ENCODE measurements at places on chromosomes 3 and 15.

GRCh38 chr3:27483117-27484014, 818 bp downstream of the SLC4A7 start:
- peak; percentile 8 for DNase-seq

DNA sequence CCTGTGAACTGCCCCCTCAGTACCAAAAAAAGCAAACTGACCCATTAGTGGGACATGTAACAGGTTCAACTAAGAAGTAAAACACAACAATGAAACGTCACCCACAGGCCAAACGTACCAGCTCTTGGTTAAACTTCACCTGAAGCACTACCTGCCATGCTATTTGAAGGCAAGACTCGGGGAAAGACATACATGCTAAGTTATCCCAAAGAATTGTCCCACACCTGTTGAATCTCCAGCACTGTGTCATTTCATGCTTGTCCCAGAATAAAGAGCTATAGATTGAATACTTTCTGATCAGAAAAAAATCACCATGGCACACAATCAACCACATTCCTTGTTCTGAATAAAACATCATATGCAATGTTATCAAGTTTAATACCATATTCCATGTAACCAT, 195.4 kb upstream of the WNT5A start:
- no peak for DNase-seq

GRCh38 chr15:55515491-55515890, 7.5 kb upstream of the DNAAF4 start:
- no peak for DNase-seq

DNA sequence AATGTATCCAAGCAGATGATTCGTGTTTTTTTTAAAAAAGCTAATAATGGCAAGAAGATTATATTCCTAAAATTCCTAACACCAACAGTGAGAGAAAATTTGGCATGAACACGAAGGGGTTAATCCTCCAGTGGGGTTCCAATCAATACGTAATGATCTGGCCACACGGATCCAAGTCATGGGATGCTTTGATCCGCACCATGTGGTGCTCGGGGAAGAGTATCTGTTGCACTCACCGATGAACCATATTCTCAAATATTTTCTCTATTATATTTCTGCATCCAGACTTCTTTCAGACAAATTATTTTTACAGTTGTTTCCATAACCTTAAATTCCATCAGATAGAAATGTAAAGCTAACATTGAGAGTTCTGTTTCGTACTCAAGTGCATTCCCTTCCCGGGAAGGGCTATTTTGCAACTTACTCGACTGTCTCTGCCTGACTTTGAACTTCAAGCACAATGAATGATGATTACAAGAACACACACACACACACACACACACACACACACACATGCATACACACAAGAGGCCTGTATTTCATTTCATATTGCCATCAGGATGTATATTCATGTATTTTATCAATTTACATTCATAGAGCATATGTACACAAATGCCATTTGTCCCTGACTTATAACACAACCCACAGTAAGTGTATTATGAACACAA, 567.2 kb downstream of the FOXP1 start:
- no peak for DNase-seq

- no peak for DNase-seq
Observed at GRCh38 chr3:33117461-33117860, 3.6 kb downstream of the CRTAP start.

- DNase-seq, result no peak
Observed at GRCh38 chr15:75229191-75230015, 27.7 kb downstream of the C15orf39 start.

DNA sequence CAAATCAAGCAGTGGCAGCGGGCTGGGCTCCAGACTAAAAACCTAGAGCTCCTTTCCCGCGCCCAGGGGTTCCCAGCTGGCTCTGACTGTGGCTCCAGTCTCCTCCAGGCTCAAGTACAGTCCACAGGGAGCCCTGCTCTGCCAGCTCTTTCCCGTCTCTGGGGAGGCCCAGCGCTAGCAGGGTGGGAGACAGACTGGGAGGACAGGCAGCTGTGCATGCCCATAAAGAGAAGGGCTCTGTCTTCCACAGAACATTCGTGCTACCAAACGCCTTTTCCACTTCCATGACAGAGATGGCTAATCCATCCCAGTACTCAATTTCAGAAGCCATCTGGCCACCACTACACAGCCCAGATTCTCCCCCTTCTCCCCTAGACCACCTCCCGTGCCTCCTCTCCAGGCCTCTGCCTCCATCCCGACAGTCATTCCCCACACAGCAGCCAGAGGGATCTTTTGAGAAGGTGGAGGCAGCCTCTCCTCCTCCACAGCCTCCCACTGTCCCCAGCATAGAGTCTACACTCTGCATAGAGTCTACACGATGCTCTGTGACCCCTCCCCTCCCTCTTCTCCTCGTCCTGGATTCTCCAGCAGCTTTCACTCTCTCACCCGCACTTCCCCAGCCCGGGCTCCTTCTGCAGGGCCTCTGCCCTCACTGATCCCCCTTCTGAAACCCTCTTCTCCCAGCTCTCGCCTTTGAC, 6.8 kb upstream of the DUSP7 start:
- no peak for DNase-seq

DNA sequence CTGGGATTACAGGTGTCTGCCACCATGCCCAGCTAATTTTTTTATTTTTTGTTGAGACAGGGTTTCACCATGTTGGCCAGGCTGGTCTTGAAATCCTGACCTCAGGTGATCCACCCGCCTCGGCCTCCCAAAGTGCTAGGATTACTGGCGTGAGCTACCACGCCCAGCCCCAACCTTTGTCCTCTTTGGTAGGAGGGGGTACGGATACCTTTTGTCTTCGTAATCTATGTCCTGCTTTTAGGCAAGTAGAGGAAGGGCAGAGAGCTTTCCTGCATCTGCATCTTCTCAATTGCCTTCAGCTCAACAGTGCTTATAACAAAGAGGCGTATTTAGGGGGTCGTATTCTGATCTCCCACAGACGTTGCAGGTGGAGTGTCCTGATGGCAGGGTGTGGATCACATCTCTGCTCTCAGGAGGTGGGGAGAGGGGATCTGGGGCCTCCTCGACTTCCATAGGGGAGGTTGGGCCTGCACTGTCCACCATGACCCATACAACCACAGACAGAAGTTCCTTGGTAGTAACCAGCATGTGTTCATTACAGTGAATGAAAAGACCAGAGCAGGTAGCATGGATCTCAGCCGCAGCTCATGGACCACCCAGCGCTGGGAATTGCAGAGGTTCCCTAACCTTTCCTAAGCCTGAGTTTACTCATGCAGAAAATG, 21.4 kb upstream of the KCTD6 start:
- DNase-seq, result no peak

DNA sequence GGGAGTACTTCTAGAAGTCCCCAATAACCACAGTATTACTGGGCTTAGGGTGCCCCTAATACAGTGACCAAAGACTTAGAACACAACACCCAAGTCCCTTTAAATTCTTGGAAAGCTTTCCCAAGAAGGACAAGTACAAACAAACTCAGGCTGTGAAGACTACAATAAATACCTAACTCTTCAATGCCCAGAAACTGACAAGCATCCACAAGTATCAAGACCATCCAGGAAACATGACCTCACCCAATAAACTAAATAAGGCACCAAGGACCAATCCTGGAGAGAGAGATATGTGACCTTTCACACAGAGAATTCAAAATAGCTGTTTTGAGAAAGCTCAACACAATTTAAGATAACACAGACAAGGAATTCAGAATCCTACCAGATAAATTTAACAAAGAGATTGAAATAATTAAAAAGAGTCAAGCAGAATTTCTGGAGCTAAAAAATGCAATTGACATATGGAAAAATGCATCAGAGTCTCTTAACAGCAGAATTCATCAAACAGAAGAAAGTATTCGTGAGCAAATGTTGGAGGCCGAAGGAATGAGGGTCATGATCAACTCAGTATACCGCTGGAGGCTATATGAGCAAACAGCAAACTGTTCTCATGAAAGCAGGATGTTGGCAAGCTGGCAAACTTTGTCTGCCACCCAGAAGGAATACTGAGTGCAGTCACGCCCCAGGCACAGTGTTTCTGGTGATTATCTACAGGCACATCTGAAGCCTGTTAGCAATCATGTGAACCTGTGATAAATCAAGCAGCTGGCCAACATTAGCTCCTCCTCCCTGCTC, 87.0 kb upstream of the NECTIN3 start:
- no peak for DNase-seq

DNA sequence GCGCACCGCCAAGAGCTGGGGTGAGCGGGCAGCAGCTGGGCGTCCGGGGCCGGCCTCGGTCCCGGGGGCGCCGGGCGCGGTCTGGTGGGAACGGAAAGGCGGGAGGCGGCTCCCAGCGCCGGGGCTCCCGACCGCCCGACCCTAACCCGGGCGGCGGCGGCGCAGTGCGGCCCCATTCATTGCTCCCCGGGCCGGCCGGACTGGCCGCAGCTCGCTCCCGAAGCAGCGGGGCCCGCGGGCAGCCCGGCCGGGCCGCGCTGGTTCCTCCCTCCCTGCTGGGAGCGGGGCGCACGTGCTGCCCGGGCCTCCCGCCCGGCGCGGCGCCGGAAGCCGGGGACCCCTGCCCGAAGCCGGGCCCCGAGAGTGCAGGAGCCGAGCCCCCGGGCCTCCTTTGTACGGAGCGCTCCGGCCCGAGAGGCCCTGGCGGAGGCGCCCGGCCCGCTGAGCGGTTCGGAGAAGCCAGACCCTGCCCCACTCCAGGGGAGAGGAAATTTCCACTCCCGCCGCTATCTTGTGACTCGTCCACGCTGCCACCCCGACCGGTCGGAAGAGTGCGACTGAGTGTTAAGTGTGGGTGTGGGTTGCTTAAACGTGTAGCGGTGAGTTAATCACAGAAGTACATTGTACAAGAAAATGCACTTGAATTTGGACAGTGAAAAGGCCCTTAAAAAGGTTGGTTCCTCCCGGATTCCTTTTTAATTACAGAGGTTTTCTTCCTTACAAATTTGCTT, 613 bp downstream of the ATP1B3 start:
- DNase-seq, result peak; percentile 47

DNA sequence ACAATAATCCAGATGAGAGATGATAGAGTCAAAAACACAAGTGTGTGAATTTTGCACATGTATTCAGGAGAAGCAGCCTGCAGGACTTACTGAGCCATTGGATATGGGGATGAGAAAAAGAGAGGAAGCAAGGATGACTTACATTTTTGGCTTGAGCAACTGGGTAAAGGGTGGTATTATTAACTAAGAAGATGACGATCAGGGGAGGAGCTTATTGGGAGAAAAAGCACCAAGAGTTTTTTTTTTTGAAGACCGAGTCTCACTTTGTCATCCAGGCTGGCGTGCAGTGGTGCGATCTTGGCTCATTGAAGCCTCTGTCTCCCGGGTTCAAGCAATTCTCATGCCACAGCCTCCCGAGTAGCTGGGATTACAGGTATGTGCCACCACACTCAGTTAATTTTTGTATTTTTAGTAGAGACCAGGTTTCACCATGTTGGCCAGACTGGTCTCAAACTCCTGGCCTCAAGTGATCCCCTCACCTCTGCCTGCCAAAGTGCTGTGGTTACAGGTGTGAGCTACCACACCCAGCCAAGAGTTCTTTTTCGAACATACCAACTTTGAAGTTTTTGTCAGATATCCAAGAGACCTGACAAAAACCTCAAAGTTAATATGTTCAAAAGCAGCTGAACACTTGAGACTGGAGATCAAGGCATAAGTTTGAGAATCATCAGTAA, 14.8 kb upstream of the SH3BP5 start:
- DNase-seq, result peak; percentile 48

DNA sequence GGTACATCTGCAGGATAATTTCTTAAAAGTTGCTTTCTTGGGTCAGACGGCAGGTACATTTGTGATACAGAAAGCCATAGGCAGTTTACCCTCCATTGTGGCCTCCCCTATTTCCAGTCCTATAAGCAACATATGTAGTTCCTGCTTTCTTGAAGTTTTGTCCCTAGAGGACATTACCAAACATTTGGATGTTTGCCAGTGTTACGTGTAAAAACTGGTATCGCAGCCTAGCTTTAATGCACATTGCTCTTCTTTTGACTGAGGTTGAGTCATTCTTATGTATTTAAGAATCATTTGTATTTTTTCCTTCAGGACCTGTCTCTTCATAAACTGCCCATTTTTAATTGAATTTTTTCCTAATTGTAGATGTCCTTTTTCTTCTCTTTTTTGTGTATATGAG, 114.3 kb downstream of the DIPK2A start:
- DNase-seq, result no peak

GRCh38 chr15:51624022-51624421, 1.5 kb upstream of the DMXL2 start:
- DNase-seq, result no peak

- no peak for DNase-seq
Observed at GRCh38 chr3:71428841-71429596, 154.5 kb downstream of the FOXP1 start.

DNA sequence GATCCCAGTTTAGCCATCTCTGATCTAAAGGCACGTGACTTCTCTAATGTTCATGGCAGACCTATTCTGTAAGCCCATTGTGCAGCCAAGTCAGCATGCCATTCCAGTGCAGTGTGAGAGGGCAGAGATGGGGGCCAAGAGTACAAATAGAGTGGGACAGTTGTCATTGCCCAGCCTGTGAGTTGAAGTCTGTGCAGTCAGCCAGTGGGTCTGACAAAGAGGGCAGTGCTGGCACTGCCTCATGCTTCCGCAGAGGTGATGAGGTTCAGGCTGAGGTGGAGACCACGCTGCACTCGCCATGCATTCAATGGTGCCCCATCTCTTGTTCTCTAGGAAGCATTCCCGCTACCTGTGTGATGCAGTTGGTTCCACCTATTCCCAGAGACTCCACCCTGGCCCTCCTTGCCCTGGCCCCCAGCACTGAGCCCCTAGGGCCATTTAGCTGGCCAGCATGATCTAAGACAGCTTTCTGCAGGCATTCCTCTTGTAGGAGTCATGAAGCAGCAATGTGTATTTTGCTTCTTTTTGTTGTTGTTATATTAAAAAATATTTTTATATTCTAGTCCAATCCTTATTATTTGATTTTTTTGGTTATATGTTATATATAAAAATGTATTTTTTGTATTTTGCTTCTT, 3.7 kb downstream of the MRAS start:
- no peak for DNase-seq

- DNase-seq, result no peak
Observed at GRCh38 chr15:36183201-36183600, 396.2 kb upstream of the CDIN1 start.

DNA sequence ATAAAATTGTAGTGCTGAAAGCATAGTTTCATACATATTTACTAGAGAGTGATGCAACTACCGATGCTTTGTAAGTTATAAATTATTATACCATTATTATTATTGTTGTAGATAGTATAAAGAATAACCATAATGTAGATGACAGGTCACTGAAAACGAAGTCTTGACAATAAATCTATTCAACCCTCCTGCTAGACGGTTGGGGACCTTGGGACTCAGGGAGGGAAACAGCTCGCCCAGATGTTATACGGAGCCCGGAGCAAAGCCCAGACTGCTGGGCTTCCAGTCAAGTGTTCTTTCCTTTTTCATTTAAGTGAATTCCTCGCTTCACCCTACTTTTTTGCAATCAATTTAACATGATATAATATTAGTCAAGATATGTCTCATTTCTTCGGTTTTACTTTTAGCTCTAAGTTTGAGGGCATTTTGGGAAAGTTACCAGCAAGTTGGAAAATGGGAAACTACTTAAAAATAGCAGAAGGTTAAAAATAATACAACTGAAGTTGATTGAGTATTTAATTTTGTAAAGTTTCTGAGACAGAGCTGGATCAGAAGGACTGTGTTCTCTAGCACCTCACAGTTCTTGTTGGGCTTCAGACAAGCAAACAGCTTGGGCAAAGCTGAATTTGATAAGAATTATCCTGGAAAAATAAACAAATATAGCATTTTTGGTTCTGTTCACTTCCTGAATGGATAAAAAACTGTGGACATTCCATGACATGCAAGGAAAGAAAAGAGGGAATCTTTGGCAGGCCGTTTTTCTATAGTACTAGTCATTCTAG, 173.4 kb upstream of the TP63 start:
- DNase-seq, result no peak

- no peak for DNase-seq
Observed at GRCh38 chr15:99305761-99306505, 54.7 kb downstream of the LRRC28 start.
